Head of caudate nucleus (tissue), 42 donors: ENCODE measurements at places on chromosomes 4 and X.

- no peak for DNase-seq
Measured at GRCh38 chrX:17028356-17028755, 81.9 kb downstream of the REPS2 start.

GRCh38 chr4:159027535-159027934 lies 75.3 kb upstream of the RAPGEF2 start:
- no peak for DNase-seq

DNA sequence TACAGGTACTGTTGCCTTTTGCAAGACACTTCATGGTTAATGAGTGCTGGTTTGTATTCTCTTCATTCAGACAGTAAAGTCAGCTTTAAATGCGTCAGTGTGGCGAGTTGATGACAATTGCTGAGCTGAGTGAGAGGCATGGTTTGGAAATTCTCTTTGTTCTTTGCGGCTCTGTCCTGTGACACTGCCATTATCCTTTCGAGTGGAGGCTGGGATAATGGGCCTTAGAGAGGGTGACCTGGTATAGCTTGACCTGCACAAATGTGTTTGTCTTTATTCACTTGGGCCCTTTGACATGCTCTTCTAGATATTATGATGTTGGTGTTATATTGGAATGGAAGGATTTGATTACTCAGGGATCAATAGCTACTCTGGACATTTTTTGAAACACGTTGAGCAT lies 208.5 kb upstream of the FAT1 start:
- DNase-seq: no peak

- no peak for DNase-seq
Measured at GRCh38 chr4:124941267-124941666, 228.7 kb upstream of the ANKRD50 start.

DNA sequence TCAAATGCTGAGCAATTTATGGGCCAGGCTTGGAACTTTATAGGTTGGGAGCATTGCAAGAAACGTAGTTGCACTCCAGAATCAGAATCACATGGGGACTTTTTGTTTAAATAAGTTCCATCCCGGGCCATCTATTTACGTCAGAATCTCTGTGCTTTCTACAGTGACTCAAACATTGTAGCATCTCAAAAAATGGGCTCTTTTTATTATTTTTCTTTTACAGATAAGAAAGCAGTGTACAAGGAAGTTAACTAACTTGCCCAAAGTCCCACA lies 10.2 kb downstream of the CC2D2A start:
- no peak for DNase-seq

DNA sequence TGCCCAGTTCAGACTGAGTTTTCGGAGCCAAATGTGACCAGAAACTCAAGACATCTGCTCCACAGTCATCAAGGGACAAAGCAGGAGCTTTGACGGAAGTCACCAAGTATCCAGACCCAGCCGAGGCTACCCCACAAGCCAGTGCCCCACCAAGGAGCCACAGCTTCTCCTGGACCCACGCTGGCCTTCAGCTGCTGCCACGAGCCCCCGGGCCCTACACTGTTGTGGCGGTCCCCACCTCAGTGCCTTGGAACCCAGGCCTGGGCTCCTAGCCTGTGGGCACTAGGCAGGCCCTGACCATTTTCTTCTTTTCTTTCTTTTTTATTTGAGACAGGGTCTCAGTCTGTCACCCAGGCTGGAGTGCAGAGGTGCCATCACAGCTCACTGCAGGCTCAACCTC lies 82.1 kb upstream of the NKX1-1 start:
- no peak for DNase-seq

- DNase-seq: no peak
Measured at GRCh38 chrX:53494436-53494835, 60.3 kb upstream of the HSD17B10 start.

DNA sequence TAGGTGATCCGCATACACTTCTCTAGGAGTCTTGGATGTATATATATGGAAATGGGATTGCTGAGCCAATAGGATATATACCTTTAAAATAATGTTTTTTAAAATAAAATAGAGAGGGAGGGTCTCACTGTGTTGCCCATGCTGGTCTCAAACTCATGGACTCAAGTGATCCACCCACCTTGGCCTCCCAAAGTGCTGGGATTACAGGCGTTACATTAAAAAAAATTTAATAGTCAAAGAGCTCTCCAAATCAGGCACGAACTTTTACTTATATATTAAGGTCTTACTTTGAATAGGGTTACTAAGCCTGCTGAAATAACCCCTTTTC lies 109.0 kb downstream of the GNL3L start:
- DNase-seq: no peak

DNA sequence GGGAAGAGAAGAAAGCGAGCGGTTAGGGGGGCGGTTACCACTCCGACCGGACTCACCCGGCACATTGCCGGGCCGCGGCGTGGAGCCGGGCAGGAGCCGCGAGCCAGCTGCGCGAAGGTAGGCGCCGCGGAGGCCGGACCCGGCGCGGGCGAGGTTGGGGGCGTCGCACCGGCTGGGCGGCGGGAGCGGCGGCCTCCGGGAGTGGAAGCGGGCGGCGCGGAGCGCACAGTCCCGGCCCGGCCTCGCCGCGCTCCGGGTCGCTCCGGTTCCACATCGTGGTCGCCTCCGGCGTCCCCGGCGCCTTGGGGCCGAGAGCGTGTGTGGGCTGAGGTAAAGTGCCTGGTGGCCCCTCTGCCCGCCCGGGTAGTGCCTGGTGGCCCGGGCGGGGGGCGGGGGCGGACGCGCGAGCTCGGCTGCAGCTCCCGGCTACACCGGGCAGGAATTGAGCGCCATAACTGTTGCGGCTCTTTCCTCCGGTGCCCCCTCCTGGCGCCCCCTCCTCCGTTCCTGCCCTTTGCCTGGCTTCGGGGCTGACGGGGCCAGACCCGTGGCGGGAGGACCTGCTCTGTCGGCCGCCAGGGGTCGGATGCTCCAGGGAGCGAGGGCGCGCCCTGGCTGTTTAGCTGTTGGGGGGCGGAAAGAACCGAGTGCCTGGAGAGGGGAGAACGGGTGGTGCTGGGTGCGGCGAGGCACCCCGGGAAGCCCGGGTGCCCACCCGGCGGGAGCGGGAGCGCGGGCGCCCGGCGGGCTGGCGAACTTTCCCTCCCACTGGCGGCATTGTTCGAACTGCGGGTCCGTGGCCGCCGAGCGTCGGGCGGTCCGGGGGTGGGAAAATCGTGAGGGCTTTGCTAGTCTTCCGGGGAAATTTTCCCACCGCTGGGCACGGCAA lies 626 bp downstream of the JADE3 start:
- DNase-seq: peak; percentile 25

DNA sequence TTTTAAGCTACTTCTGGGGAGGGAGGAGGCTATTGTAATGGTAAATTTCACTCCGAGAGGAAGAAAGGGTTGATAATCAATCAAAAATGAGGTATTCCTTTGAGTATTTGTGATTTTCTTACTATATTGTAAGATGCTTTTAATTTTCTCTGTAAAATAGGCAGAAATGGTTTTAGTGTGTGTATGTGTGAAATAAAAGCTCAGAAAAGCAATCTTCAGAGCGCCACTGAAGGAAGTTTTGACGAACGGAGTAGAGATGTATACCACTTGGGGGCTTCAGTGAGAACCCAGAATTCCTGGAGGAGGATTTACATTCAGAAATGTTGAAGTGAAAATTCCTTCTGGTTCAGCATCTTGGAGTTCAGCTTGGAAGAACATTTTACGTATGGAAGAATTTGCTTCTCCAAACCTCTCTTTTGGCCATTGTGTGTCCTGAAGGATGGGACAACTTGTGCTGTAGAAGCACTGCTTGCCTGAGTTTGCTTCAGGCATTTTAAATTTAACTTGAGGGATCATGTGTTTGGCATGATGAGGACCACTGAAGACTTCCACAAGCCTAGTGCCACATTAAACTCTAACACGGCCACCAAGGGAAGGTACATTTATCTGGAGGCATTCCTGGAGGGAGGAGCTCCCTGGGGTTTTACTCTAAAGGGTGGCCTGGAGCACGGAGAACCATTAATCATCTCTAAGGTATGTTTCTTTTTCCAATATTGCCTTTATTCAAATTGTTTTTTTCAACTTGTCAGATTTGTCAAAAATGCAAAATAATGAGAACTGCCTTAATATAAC lies 695 bp downstream of the SHROOM3 start:
- DNase-seq: no peak

DNA sequence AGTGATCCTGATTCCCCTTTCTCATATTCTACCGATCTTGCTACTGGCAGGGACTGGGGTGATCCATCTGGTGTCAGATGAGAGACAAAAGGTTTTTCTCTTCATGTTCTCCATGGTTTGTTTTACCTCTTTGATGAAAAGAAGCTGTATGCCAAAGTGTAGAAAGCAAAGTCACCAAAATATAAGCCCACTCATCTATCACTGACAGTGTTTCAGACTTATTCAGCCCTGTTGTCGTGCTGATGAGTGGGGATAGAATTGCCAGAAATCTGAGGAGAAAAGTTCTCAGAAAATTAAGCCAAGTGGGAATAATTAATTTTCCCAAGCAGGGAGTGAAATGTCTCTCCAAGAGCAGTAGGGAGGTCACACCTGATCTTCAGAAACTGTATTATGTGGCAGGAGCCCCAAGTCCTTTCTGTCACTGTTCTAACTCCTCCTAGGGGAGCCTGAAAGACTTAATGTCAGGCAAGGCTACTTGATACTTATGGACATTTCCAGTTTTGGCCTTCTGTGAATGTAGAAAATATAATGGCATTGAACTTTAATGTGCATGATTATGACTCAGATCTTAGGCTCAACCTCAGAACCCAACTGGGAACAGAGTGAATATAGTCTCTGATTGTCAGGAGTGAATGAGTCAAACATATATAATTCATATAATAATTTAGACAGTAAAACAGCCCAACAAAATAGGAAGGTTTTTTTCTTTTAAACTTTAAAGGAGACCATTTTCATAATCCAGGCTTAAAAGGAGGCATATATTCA lies 298.1 kb downstream of the ANKRD50 start:
- DNase-seq: no peak

GRCh38 chr4:187380181-187380581 lies 615.4 kb upstream of the ZFP42 start:
- DNase-seq: no peak

DNA sequence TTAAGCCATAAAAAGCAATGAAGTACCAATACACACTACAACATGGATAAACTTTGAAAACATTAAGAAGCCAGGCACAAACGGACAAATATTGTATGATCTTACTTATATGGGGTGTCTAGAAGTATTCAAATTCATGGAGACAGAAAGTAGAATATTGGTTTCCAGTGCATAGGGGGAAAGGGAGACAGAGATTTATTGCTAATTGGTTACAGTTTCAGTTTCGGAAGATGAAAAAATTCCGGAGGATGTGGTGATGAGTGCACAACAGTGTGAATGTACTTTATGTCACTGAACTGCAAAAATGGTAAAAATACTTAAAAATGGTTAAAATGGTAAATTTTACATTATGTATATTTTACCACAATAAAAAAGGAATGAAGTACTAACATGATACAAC lies 5.1 kb upstream of the PRDX4 start:
- no peak for DNase-seq

- no peak for DNase-seq
Measured at GRCh38 chr4:154722262-154722661, 21.5 kb upstream of the LRAT start.

DNA sequence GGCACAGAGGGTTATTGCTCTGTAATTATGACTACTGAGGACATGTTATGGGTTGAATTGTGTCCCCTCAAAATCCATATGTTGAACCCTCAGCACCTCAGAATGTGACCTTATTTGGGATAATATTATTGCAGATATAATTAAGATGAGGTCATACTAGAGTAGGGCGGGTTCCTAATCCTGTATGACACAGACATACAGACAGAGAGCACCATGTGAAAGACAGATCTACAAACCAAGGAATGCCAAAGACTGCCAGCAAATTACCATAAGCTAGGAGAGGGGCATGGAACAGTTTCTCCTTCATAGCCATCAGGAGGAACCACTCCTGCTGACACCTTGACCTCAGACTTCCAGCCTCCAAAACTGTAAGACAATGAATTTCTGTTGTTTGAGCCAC lies 115.2 kb upstream of the OTUD4 start:
- no peak for DNase-seq

DNA sequence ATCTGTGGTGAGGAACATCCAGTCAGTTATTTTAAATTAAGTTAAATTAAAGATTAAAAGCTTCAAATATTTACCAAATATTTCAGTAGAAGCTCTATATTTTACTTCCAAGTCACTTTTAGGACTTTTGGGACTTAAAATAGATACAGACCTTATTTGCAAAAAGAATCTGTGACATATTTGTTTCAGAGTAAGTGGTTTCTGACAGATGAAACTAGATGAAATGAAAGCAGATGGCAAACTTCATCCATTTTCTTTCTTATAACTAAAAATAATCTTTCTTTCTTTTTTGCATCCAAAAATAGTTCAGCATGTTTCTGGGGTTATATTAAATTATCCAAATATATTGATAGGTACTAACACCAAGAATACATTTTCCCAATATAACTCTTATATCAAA lies 6.6 kb upstream of the UTP3 start:
- no peak for DNase-seq

DNA sequence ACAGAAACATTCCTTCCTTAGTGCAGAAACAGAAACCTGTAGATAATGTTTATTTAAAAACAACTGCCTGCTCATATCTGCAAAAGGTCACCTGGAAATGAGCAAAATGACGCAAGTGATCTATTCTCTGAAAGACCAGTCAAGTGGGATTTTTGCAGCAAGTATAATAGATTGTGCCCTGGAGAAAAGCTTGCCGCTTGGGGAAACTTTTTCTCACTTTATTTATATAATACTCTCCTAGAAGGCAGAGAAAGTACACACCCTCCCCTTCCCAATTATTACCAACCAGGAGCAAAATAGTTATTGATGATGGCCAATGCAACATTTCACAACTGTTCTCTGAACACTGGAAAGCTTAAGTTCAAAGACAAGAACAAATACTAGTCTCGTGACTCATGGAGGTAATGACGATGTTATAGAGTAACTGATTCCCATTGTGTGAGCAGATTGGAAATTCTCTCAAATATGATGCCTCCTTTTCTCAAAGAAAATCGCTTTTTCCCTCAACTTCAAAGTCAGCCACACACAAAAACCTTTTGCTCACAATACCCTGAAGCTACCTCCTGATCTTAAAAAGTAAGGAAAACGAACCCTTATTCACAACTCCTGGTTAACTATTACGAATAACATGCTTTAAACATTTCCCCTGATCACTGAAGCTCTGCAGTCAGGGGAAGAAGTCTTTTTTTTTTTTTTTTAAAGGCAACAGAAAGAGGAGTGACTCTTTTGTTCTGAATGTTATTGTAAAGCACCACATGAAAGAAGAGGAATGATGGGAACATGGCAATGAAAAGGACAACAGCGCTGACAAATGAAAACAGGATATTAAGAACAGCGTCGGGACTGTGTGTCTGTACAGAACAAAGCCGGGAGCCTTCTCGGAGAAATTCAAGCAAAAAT lies 41.0 kb downstream of the MID1 start:
- DNase-seq: no peak
